ENCODE measurements at places on chromosomes 4 and X.
A peak's percentile ranks its signal among the peaks of the same experiment; 100 is the strongest.

GRCh38 chrX:13952581-13952980 is 77.1 kb downstream of the GEMIN8 start:
- peaks cover 4% of the 10 kb centered on the region for H3K27me3 ChIP-seq
- no peak overlapping the region for H3K27ac ChIP-seq
- H3K4me3 ChIP-seq: no peak overlapping the region

DNA sequence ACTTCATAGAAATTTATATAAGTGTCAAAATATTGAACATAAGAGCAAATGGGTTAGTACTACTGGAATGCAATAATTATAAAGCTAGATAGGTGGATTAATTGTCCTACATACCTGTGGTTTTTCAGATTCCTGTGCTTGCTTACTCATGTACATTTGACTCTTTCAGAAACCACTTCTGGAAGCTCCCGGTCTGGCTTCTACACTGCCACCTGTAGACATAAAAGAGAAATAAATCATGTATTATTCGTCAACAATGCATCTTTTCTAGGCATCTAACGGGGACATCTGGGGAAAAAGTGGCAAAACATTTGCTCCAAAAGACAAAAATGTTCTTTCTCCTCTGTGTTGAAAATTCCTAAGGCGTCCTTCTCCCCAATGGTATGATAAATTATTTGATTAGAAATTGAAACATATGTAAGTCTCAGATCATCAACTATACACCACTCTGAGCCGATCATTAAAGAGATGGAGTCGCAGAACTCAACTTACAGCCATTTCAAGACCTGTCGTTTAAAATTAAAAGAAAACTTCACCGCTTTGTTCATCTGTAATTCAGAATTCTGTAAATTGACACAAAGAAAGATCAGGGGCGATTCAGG is 648.7 kb upstream of the DIPK2B start:
- no peak overlapping the region for H3K27ac ChIP-seq
- H3K36me3 ChIP-seq: no peaks in the 10 kb centered on the region
- H3K4me3 ChIP-seq: peak overlapping the region; percentile 76

- H3K27me3 ChIP-seq: no peaks in the 10 kb centered on the region
- no peaks in the 10 kb centered on the region for H3K36me3 ChIP-seq
Measured at GRCh38 chr4:61079427-61079826, 120.7 kb upstream of the ADGRL3 start.

DNA sequence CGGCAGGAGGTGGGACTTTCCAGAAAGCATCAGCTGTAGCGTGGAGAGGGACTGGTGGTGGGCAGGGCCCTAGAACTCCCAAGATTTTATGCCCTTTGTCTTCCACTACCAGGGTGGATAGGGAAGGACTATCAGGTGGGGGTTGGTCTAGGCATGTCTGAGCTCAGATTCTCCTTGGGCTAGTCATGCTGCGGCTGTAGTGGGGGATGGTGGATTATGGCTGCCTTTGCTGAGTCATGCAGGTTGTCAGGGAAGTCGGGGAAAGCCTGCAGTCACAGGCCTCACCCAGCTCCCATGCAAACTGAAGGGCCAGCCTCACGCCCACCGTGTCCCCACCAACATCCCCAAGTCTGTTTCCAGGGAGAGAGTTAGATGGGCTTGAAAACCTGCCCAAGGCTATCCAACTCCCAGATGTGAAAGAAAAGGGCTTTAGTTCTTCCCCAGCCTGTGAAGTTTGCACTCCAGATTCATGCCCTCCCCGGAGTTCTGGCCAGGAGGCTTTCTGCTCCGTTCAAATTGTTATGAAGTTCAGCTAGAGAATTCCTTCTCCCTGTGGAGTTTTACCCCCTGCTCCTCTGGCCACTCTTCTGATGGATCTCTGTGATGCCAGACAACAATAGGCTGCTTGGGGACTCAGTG is 13.4 kb upstream of the MEPE start:
- no peaks in the 10 kb centered on the region for H3K4me1 ChIP-seq
- peaks cover 4% of the 10 kb centered on the region for H3K27me3 ChIP-seq
- no peak for DNase-seq
- H3K4me3 ChIP-seq: no peak overlapping the region
- H3K27ac ChIP-seq: no peak overlapping the region

GRCh38 chr4:20192736-20193135 is 59.0 kb upstream of the SLIT2 start:
- H3K27me3 ChIP-seq: no peaks in the 10 kb centered on the region
- no peaks in the 10 kb centered on the region for H3K36me3 ChIP-seq
- H3K4me1 ChIP-seq: no peaks in the 10 kb centered on the region
